ENCODE measurements at places on chromosomes 1 and 21.

- DNase-seq, result peak; percentile 95
These were observed 10.9 kb upstream of the BOLA1 start for GRCh38 chr1:149888247-149888998.

DNA sequence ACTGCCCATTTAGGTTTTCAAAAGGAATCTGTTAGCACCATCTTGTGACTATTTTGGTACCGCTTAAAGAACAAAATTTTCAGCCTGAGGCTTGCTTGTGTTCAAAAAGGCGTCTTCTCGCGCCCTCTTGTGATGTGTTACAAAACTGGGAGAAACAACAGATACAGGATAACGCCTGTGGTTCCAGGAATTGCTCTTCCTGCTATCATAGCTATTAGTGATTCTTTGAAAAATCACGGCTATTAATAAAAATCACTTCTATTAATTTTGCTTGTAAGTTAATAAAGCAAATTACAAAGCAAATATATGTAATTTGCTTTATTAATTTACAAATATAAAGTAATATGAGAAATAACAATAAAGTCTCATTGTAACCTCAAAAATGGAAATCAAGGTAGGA lies 82.2 kb upstream of the ABCD3 start:
- peak; percentile 85 for DNase-seq

- DNase-seq, result no peak
These were observed 251.3 kb downstream of the SDCCAG8 start for GRCh38 chr1:243507001-243507671.

- DNase-seq, result no peak
These were observed 193.0 kb upstream of the PBX1 start for GRCh38 chr1:164366014-164366413.

- peak; percentile 85 for DNase-seq
These were observed 69.8 kb upstream of the DIRAS3 start for GRCh38 chr1:68120136-68120791.

DNA sequence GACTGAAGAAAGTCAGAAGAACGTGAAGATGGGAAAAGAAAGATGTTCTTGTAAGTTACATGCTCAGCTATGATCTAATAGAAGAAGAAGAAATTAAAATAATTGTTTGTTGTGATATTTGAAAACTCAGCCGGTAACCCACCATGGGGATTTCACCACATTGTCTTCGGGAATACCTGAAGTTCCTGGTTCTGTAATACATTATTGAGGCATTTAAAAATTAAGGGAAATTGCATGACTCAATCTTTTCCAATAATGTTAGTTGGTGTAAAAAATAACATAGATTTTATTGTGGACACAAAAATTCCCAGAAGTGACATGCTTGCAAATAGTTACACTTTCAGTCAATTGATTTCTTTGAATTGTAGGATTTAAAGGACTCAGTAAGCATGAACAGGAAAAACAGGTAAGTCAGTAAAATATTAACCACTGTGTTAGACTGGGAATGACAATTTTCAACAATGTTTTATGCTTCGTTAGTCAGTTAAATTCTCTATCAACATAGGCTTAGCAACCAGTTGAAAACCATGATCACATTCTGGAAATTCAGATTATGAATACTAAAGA lies 745.1 kb downstream of the LTN1 start:
- no peak for DNase-seq

DNA sequence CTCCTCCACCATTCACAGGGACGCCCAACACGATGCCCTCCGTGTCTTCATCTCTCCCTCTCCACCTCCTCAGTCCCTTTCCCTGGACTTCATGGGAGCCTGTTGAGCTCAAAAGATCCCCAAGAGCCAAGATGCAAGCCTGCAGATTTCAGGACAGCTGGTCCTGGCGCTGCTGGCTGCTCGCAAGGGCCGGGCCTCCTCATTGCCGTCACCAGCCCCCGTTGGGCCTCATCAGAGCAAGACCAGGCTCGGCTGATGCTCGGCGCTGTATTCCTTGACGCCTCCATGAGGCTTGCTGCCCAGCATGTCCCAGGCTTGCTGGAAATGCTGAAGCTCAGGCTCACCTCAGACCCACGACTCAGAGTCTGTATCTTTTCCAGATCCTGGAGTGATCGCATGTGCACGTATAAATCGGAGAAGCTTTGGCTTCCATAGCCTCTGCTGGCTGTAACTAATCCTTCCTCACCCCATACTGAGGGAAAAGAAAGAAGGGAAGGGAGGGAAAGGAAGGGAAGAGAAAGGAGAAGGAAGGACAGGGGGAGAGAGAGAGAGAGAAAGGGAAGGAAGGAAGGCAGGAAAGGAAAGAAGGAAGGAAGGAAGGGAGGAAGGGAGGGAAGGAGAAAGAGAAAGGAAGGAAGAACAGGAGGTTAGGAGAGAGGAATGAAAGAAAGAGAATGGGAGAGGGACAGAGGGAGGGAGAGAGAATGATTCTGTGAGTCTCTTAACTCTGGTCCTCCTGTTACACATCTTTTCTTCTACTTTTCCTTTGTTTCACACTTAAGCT lies 94.6 kb downstream of the KCNJ15 start:
- DNase-seq, result no peak

- no peak for DNase-seq
These were observed 9.9 kb downstream of the RNF223 start for GRCh38 chr1:1063945-1064831.

DNA sequence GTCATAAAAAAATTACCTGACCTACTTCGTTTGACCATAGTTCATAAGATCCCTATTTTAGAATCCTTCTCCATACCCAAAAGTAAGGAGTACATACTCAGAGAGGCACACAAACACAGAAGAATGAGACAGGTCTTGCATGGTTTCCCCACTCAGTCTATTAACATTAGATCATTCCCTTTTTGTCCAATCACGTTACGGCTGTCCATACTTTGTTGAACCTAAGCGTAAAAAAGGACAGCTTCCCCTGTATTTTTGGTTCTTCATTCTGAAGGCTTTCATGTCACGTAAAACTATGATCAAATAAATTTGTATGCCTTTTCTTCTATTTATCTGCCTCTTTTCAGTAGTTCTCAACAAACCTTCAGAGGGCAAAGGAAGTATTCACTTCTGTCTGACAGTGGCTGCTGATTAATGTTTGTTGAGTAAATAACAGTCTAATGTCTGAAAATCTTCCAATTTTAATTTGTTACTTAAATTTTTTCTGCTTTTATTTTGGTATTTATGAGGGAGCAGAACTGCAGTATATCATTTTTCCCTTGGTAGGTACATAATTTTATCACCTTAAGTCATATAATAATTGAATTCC lies 16.4 kb downstream of the PKN2 start:
- DNase-seq, result no peak

DNA sequence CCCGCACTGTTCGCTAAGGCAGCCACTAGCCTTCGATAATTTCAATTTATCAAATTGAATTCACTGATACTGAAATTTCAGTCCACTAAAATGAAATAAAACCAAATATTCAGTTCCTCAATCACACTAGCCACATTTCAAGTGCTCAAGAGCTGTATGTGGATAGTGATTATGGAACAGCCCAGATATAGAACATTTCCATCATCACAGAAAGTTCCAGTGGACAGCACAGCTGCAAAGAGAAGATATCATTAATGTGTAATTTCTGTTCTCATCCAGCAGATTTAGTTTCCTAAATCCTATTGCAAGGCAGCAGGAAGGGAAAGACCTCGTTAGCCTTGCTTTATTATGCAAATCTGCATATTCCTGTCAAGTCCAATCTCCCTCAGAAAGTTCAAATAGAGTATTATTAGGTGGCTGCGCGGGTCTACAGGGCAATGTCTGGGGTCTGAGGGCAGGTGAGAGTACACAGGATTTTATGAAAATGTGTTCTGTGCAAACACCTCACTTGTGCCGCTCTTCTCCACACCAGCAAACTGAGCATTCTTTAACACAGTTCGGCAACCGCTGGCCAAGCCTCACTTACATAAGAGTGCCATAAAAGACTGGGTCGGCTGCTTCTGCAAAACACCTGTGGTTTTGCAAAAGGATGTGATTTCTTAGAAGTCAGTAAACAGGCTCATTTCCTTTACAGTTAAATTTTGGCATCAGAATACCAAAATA lies 22.4 kb downstream of the CAPZB start:
- DNase-seq, result no peak

DNA sequence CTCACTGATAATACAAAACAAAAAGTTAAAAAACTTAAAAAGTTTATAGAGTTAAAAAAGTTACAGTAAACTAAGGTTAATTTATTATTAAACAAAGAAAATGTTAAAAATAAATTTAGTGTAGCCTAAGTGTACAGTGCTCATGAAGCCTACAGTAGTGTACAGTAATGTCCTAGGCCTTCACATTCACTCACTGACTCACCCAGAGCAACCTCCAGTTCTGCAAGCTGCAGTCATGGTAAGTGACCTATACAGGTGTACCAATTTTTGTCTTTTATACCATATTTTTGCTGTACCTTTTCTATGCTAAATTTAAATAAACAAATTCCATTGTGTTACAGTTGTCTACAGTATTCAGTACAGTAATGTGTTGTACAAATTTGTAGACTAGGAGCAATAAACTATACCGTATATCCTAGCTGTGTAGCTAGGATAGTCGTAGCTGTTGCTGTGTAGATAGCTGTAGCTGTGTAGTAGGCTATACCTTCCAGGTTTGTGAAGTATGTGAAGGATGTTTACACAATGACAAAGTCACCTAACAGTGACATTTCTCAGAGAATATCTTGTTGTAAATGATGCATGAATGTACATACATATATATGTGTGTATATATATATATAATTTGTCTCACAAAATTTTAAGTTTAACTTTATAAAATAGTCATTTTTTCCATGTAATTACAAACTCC lies 140.2 kb downstream of the TGFB2 start:
- DNase-seq, result no peak

DNA sequence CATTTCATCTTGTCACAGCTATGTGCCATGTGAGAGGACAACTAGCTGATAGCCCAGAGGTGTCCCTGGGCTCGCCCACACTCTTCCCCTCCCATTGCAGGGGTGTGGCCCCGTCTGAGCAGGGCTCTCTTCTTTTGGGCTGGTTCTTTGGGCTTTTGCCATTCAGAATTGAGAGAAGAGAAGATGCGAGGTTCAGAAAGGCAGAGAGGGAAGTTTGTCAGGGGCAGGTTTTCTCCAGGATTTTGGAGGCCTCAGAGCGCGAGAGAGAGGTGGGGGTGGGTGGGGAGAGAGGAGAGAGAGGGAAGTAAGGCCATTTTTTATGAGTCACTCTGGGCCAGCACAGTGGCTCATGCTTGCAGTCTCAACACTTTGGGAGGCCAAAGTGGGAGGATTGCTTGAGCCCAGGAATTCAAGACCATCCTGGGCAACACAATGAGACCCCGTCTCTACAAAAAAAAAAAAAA lies 5.2 kb downstream of the IFI6 start:
- DNase-seq, result no peak

- no peak for DNase-seq
These were observed 18.8 kb downstream of the PTPRC start for GRCh38 chr1:198657550-198658064.

- DNase-seq, result no peak
These were observed 185.6 kb downstream of the DAB1 start for GRCh38 chr1:57238233-57238781.

DNA sequence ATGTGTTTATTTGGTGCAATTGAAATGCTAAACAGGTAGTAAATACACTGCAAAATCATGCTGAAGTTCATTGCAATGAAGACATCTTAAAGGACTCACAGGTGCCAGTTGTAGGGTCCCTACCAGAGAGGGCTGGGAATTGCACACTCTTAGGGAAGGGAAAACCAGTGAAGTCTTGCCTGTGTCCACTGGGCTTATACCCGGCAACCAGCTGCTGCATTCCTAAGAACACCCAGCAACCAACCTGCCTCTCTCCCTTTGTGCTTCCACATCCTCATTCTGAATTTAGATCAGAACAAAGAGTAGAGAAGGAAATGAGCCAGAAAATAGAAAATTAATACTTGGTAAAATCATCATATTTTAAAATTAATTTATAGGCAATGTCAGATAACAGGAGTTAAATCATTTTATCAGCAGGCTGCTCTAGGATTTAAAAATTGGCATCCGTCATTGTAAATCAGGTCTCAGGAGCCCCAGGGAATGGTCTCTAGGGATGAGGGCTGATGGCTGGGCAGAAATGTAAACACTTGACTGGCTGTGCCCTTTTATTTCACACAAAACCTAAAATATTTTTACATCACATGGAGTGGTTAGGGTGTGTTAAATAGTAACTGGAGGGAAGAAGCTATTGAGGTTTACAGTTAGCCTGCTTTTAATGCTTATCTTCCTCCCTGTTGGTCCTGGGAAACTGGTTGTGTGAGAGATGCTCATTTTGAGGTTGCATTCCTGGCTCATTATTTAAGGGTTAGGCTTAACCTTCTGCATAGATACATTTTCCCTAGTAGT lies 31.3 kb downstream of the PTGFRN start:
- DNase-seq, result no peak

DNA sequence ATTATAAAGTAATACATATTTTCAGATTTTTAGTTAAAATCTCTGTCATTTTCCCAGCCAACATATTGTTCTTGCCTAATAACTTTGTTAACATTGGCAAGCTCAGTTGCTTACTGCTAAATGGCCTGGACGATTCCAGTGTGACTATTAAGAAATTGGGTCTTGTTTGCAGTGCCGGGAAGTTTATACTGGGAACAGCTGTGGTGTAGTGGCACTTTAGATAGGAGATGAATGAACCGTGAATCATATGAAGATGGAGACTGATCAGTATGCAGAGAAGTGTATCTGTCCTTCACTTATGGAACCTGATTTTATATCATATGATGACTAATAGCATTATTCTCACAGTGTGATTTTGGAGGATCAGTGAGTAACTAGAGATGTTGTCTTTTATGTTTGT lies 3.3 kb downstream of the CHRM3 start:
- no peak for DNase-seq

- peak; percentile 39 for DNase-seq
These were observed 16.5 kb downstream of the SLC2A7 start for GRCh38 chr1:9009438-9010370.

DNA sequence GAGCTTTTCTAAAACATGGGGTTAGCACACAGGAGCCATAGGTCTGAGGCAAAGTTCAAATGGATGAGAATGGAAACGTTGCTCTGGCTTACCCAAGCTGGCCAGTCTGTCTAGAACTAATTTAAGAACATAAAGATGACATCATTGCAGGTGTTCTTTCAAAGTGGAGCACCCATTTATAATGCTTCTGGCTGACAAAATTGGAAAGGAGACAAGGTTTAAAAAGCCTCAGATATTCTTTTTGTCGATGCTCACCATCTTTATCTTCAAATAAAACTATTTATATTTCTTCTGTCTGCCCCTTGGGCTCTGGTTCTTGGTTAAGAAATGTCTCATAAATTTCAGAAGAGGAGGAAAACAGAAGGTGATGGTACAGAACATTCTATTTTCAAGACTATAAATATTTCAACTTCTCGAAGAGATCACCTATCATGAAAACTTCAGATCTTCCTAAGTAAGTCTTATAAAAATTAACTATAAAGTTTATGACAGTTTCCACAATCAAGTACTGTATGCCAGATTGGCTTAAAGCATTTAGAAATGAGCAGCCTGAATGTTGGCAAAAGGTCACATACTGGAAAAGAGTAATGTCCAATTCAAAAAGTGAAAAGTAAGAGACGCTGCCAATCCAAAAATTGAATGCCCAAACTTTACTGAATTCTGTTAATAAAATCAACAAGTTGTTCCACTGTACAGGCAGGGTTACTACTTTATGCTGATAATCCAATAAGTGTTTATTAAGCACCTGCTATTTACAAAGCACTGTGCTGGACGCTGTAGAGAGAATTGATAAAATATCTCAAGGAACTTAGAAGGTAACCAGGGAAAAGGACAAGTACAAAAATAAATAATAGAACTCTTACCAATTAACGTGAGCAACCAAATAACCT lies 92.0 kb downstream of the ETS2 start:
- DNase-seq, result no peak

GRCh38 chr1:214143006-214143992 lies 137.7 kb upstream of the SMYD2 start:
- DNase-seq, result no peak

GRCh38 chr1:184388319-184388889 lies 1.6 kb downstream of the C1orf21 start:
- no peak for DNase-seq

Measured in NT2/D1 (cell line).